ENCODE measurements at places on chromosomes 13 and 19. TPM values are rescaled to one million over a fixed set of nuclear protein-coding genes. Genes with fewer than 3 reads are reported as not detected.

Gene RDH8
- total RNA-seq, result not detected

Gene MAB21L1
- not detected for total RNA-seq

- DNase-seq, result peak; percentile 84
- H3K4me1 ChIP-seq, result no peaks in the 10 kb centered on the region
- H3K4me3 ChIP-seq, result peak overlapping the region; percentile 77
- H3K27ac ChIP-seq, result peak overlapping the region; percentile 94
Observed at GRCh38 chr19:14091081-14091812, 696 bp upstream of the SAMD1 start.

- no peak overlapping the region for H3K4me3 ChIP-seq
- no peaks in the 10 kb centered on the region for H3K4me1 ChIP-seq
- no peaks in the 10 kb centered on the region for H3K27me3 ChIP-seq
- no peak overlapping the region for H3K27ac ChIP-seq
Observed at GRCh38 chr13:40063703-40064102, 408.2 kb downstream of the COG6 start.

Measured in lung (tissue), 17 donors.